Kidney (tissue), 22 donors: ENCODE measurements at places on chromosomes 11 and 22. TPM values are rescaled to one million over a fixed set of nuclear protein-coding genes. Genes with fewer than 3 reads are reported as not detected.

DNA sequence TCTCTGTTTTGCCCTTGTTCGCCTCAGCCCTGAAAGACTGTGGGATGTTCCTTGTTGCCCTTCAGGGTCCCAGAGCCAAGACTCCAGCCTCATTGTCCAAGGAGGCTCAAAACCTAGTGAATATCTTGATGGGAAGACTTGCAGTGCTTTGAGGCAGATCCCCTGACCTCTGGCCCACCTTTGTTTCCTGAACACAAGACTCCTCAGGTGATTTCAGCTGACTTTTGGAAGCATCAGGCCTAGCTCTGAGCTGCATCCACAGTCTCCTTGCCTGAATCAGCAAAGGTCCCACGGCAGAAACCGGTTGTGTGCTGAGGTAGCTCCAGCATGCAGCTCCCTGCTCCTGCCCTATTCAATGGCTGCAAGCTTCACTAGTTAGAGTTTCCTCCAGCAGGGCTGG is 159.3 kb upstream of the B3GAT1 start:
- no peaks in the 10 kb centered on the region for H3K4me1 ChIP-seq
- no peaks in the 10 kb centered on the region for H3K36me3 ChIP-seq
- no peak overlapping the region for H3K4me3 ChIP-seq
- H3K27me3 ChIP-seq, result no peaks in the 10 kb centered on the region
- H3K27ac ChIP-seq, result no peak overlapping the region

DNA sequence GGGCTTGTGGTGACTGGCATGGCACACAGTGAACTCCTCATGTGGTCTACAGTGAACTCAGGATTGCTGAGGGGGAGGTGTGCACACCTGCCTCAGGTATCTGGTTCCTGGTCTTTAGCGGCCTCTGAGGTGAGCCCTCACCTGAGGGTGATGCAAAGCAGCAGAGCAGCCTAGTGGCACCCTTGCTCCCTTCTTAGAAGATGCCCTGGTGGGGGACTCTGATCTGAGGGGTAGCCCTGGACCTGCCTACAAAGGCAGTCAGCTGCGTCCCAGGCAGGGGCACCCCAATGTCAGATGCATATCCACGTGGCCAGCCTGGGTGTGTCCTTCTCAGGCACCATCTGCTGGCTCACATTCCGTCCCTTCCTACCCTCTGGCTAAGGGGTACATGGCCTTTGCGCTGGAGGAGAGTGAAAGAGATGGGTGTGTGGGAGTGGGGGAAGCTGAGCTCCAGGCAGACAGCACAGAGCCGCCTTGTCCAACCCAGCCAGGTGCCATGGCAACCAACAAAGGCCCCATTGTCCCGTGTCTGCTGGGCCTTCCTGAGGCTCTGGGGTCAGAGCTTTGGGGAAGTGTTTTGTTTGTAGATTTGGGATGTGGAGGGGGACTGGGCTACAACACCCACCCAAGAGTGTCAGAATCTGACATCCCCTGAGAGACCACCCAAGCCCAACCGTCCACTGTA is 5.8 kb downstream of the PLEKHB1 start:
- H3K4me1 ChIP-seq, result peaks cover 4% of the 10 kb centered on the region
- H3K36me3 ChIP-seq, result no peaks in the 10 kb centered on the region
- H3K27ac ChIP-seq, result no peak overlapping the region
- no peaks in the 10 kb centered on the region for H3K27me3 ChIP-seq
- H3K4me3 ChIP-seq, result no peak overlapping the region
- DNase-seq, result peak; percentile 61

DNA sequence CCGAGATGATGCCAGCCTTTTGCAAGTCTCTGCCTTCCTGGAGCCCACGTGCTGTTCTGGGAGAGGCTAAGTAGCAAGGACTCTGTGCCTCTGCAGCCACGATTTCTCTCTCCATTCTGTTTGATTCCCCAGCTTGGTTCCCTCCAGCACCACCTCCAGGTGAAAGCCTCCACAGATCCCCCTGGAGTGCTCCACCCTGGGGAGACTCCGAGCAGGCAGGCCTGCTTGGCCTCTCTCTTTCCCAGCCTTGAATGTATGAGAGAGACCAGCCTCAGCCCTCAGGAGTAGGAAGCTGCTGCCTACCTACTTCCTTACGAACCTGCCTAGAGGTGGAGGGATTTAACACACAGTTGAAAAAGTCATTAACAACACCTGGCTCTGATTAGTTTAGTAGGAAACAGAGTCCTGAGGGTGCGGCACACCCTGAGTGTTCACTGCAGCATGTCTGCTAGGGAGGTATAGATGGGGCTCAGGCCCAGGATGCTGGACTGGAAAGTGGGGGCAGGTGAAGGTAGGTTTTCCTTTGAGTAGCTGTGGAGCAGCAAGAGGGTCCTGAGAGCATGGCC is 22.5 kb downstream of the TMPRSS5 start:
- H3K36me3 ChIP-seq, result no peaks in the 10 kb centered on the region
- H3K4me1 ChIP-seq, result no peaks in the 10 kb centered on the region
- no peak for DNase-seq
- no peak overlapping the region for H3K27ac ChIP-seq
- no peaks in the 10 kb centered on the region for H3K27me3 ChIP-seq
- no peak overlapping the region for H3K4me3 ChIP-seq

The FAT3 gene
- total RNA-seq, result 2.6 TPM

- no peaks in the 10 kb centered on the region for H3K27me3 ChIP-seq
- H3K4me1 ChIP-seq, result no peaks in the 10 kb centered on the region
- no peak overlapping the region for H3K27ac ChIP-seq
- no peak overlapping the region for H3K4me3 ChIP-seq
Observed at GRCh38 chr11:125192183-125192582, 27.6 kb downstream of the PKNOX2 start.

- no peaks in the 10 kb centered on the region for H3K36me3 ChIP-seq
- no peak overlapping the region for H3K27ac ChIP-seq
- H3K4me3 ChIP-seq, result no peak overlapping the region
- H3K27me3 ChIP-seq, result no peaks in the 10 kb centered on the region
- peak; percentile 92 for DNase-seq
Observed at GRCh38 chr11:134714021-134714656, 302.1 kb upstream of the B3GAT1 start.

GRCh38 chr11:61848631-61849030 is 20.5 kb downstream of the FADS2 start:
- no peak overlapping the region for H3K27ac ChIP-seq
- H3K27me3 ChIP-seq, result no peaks in the 10 kb centered on the region
- no peak for DNase-seq
- H3K36me3 ChIP-seq, result peaks cover 2% of the 10 kb centered on the region

- H3K27me3 ChIP-seq, result no peaks in the 10 kb centered on the region
- no peaks in the 10 kb centered on the region for H3K36me3 ChIP-seq
- H3K27ac ChIP-seq, result peak overlapping the region; percentile 58
- H3K4me1 ChIP-seq, result peaks cover 29% of the 10 kb centered on the region
- DNase-seq, result peak; percentile 31
Observed at GRCh38 chr11:8757533-8757932, 74.9 kb downstream of the RPL27A start.

- no peaks in the 10 kb centered on the region for H3K36me3 ChIP-seq
- peaks cover 17% of the 10 kb centered on the region for H3K4me1 ChIP-seq
Observed at GRCh38 chr11:95338430-95338991, 107.5 kb upstream of the SESN3 start.

The OR8D4 gene
- total RNA-seq, result not detected

The PRODH gene
- total RNA-seq, result 6.7 TPM

DNA sequence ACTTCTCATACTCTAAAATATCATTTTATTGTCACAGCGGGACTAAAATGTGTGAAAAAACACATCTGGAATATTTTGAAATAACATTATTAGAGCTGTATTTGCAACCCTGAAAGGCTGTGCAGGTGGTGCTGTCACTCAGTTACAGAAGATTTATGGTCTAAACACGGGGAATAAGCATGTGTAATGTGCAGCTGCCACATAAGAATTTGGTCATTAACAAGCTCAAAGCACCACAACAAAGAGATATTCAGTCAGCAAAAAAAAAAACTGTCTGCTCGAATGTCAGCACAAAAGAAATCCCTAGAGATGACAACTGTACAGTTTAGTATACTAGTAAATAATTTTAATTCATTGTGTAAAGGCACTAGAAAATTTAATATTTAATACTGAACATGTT is 31.3 kb downstream of the TMEM123 start:
- H3K36me3 ChIP-seq, result no peaks in the 10 kb centered on the region
- H3K27me3 ChIP-seq, result no peaks in the 10 kb centered on the region

The TSSK2 gene
- total RNA-seq, result not detected

GRCh38 chr11:7272373-7272772 is 20.7 kb downstream of the SYT9 start:
- H3K27me3 ChIP-seq, result no peaks in the 10 kb centered on the region
- no peak for DNase-seq
- no peaks in the 10 kb centered on the region for H3K4me1 ChIP-seq
- no peak overlapping the region for H3K4me3 ChIP-seq
- no peaks in the 10 kb centered on the region for H3K36me3 ChIP-seq
- no peak overlapping the region for H3K27ac ChIP-seq

- H3K27ac ChIP-seq, result peak overlapping the region; percentile 63
- no peaks in the 10 kb centered on the region for H3K27me3 ChIP-seq
- H3K4me3 ChIP-seq, result no peak overlapping the region
- no peaks in the 10 kb centered on the region for H3K36me3 ChIP-seq
Observed at GRCh38 chr11:96074551-96075310, 150.8 kb upstream of the MTMR2 start.

DNA sequence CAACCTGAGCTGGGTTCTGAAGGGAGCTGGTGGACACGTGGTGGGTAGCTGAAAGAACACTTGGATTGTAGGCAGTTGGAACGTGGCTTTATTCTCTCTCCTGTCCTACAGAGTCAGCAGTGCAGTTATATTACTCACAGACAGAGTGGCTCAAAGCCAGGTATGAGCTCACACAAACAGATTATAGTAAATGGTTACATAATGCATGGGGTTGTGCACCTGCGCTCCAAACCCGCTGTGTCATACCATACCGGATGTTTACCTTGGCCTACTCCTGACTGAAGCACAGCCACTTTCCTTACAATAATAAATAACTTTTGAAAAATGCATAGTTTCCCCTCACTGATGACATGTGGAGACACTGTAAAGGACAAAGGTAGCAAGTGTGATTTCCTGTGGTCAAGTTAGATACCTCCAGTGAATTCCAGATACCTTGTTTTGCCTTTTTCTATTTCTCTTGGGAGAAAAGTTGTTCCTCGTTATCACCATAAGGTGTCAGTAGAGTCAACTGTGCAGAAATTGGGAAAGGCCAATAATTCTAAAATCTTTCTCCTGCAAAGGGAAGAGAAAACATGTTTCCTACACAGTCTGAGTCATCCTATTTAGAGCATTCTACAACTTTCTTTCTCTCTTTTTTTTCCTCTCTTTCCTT is 13.5 kb downstream of the MS4A6A start:
- H3K36me3 ChIP-seq, result no peaks in the 10 kb centered on the region
- no peaks in the 10 kb centered on the region for H3K27me3 ChIP-seq
- no peak for DNase-seq
- H3K27ac ChIP-seq, result no peak overlapping the region

The DEFB131B gene
- total RNA-seq, result not detected

The OR4A47 gene
- not detected for total RNA-seq

The GTSE1 gene
- total RNA-seq, result 0.94 TPM

DNA sequence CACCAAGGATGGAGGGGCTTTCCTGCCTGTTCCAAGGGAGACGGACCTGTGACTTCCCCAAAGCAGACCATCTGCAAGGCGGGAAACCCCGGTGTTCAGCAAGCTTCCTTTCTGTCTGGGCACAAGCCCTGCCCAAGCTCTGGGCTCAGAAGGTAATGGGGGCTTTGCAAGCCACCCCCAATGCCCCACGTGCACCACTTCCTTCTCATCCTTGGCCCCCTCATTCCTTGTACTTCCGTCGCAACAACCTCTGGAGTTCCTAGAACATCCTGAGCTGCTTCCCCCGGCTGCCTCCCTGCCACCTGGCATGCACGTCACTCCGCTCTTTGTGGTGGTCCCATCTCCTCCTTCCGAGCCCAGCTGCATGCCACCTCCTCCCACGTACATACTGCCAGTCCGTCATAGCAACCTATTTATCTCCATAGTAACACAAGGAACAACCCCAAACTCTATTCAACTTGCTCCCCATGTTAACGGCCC is 3.9 kb downstream of the MYEOV start:
- peaks cover 23% of the 10 kb centered on the region for H3K4me1 ChIP-seq
- peak overlapping the region; percentile 19 for H3K4me3 ChIP-seq
- DNase-seq, result no peak
- no peaks in the 10 kb centered on the region for H3K27me3 ChIP-seq

DNA sequence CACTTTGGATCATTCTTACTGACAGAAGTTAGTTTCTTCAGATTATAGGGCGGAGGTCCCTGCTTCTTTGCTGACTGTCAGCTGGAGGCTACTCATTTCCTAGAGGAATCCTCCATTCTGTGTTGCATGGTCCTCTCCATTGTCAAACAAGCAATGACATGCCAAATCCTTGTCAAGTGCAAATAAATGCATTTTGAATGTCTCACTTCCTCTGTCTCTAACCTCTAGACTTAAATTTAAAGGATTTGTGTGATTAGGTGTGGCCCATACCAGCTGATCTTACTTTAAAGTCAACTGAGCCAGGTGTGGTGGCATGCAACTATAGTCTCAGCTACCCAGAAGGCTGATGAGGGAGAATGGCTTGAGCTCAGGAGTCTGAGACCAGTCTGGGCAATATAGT is 458.4 kb upstream of the CCDC179 start:
- no peaks in the 10 kb centered on the region for H3K4me1 ChIP-seq
- H3K27ac ChIP-seq, result no peak overlapping the region
- H3K4me3 ChIP-seq, result no peak overlapping the region
- no peaks in the 10 kb centered on the region for H3K27me3 ChIP-seq

The RCOR2 gene
- total RNA-seq, result 0.76 TPM

GRCh38 chr11:72578566-72578965 is 95.7 kb downstream of the PDE2A start:
- H3K36me3 ChIP-seq, result no peaks in the 10 kb centered on the region
- H3K27ac ChIP-seq, result no peak overlapping the region
- no peak overlapping the region for H3K4me3 ChIP-seq
- DNase-seq, result no peak
- H3K4me1 ChIP-seq, result no peaks in the 10 kb centered on the region

The OR6M1 gene
- total RNA-seq, result not detected

DNA sequence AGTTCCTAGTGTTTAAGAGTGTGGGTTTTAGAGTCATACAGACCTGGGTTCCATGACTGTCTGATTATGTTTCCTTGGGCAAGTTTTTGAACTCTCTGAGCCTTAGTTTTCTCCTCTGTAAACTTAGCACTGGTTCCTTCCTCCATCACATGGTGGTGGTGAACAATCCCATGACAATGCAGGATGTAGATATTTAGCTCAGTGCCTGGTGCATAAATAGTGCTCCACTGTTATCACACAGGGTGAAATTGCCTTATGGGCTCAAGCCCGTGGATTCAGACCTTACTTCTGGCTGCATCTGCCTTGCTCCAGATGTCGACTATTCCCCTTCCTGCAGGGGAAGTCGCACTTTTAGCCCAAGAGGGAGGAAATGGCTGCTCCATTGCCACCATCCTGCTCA is 62.7 kb downstream of the LDLRAD3 start:
- no peak overlapping the region for H3K4me3 ChIP-seq
- H3K4me1 ChIP-seq, result no peaks in the 10 kb centered on the region
- H3K27me3 ChIP-seq, result no peaks in the 10 kb centered on the region
- H3K27ac ChIP-seq, result no peak overlapping the region
- H3K36me3 ChIP-seq, result no peaks in the 10 kb centered on the region

- no peaks in the 10 kb centered on the region for H3K27me3 ChIP-seq
- peak; percentile 95 for DNase-seq
- H3K27ac ChIP-seq, result peak within 1 kb of the TSS; percentile 76
- H3K36me3 ChIP-seq, result no peaks in the 10 kb centered on the region
- H3K4me1 ChIP-seq, result peaks cover 13% of the 10 kb centered on the region
Observed at GRCh38 chr22:19291580-19292457, at the start of gene CLTCL1. Gene CLTCL1, minus strand, starts transcription at chr22:19291719. Its CDS starts 78 bp downstream, at chr22:19291641.

GRCh38 chr22:49302150-49302460 is 525.6 kb downstream of the BRD1 start:
- no peak overlapping the region for H3K27ac ChIP-seq
- no peak overlapping the region for H3K4me3 ChIP-seq
- H3K36me3 ChIP-seq, result no peaks in the 10 kb centered on the region
- DNase-seq, result no peak
- no peaks in the 10 kb centered on the region for H3K27me3 ChIP-seq
